HS-27A (cell line): ENCODE measurements at places on chromosomes 3 and 15.

- DNase-seq: no peak
Observed at GRCh38 chr15:81315452-81316175, 8.3 kb downstream of the STARD5 start.

DNA sequence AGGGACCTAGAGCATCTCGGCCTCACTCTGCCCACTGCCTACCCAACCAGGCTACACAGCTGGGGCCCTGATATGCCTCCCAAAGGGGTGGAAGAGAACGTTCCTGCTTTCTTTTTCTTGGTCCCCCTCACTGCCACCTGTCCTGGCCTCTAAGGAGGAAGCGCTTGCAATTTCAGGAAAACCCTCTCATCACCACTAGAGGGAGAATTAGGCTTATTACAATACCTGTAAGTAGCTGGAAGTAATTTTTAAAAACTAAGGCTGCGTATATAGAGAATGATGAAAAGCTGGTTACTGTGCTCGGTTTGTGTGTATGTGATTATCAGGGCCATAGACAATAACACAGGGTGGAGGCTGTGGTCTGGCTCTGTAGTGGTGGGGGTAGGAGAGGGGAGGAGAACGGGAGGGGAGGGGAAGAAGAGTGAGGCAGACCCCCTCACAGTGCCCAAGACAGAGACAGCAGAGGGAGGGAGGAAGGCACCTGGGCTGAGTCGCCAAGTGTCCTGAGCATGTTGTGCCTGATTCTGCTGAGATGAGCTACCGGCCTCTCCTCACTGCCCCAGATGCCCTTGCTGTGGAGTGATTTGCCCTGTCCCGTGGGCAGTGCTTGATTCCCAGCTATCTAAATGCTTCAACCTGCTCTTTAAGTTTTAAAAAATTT lies 3.3 kb downstream of the GABRG3 start:
- no peak for DNase-seq

- DNase-seq: no peak
Observed at GRCh38 chr3:83034806-83035703, 1273.6 kb upstream of the GBE1 start.

DNA sequence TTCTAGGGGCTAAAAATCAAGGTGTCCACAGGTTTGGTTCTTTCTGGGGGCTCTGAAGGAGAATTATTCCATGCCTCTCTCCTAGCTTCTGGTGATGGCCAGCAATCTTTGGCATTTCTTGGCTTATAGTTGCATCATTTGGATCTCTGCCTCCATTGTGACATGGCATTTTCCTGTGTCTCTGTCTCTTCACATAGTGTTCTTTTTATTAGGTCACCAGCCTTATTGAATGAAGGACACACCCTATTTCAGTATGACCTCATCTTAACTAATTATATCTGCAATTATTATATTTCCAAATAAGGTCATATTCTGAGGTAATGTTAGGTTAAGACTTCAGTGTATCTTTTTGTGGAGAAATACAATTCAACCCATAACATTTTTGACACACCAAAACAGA lies 3.2 kb upstream of the GBE1 start:
- DNase-seq: no peak

- no peak for DNase-seq
Observed at GRCh38 chr15:35252351-35252865, 167.3 kb upstream of the NANOGP8 start.

DNA sequence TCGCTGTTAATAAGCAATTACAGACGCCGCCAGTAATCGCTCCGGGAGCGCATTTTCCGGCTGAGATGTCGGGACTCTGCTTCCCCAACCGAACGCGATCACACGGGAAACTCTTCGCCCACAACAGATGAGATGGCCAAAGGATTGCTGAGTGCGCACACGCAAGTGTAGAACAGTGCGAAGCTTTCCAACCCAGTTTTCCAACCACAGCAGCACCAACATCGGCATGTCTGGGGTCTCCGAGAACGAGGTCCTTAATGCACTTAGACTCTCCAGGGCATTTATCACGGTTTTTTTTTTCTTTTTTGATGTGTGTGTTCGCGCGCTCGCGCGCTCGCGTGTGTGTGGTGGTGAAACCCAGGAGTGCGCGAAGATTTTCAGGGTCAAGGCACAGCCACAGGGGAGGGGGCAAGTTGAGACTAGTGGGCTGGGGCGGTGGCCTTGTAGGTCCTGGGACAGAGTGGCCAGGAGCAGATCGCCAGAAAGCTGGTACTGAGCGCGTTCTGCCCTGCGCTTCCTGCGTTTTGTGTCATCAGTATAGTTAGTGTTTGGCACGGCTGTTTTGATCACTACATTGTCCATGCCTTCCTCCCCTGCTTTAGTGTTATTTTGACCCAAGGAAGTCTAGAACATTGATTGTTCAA lies 1.8 kb upstream of the EOMES start:
- no peak for DNase-seq
